ENCODE measurements at places on chromosomes 6 and 20.
A peak's percentile ranks its signal among the peaks of the same experiment; 100 is the strongest.

GRCh38 chr20:54293526-54293925, 85.6 kb downstream of the PFDN4 start:
- DNase-seq = no peak

- DNase-seq = no peak
Observed at GRCh38 chr6:165637586-165637985, 25.5 kb downstream of the PDE10A start.

DNA sequence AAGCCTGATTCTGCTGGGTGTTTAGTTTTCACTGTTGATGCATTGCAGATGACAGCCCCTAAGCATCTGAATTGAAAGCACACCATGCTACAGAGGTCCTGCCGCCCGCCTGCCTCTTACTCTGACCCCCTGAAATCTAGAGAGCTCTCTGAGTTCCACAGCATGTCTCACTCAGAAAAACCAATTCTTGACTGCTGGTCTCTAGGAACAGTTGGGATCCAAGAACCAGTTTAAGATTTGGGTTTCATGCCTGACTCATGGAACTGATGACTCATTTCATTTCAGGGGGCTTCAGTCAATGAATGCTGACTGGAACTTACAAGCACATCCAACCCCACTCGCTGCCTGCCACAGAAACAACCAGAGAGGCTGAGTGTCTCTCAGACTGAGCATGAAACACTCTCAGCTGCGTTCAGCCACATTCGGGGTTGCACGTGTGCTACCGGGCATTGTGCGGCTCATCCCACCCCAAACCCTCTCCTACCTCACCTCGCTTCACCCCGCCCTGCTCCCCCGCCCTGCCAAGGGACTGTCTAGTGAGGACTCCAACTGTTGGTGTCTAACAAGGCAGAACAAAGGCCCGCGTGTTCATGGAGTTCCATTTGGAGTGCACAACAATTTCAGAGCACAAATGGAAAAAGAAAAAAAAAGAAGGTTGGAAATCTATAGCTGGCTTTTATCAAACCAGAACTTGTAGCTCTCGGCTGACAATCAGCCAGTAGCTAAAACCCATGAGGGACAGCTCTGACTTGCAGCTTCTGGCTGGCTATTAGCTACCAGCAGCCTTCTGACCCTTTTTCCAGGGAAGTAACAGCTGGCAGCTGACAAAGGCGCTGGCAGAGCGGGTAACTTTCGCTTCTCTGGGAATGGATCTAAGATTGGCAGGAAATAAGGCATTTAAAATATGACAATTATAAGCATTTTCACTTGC, 20.0 kb upstream of the TRAF3IP2 start:
- DNase-seq = no peak

DNA sequence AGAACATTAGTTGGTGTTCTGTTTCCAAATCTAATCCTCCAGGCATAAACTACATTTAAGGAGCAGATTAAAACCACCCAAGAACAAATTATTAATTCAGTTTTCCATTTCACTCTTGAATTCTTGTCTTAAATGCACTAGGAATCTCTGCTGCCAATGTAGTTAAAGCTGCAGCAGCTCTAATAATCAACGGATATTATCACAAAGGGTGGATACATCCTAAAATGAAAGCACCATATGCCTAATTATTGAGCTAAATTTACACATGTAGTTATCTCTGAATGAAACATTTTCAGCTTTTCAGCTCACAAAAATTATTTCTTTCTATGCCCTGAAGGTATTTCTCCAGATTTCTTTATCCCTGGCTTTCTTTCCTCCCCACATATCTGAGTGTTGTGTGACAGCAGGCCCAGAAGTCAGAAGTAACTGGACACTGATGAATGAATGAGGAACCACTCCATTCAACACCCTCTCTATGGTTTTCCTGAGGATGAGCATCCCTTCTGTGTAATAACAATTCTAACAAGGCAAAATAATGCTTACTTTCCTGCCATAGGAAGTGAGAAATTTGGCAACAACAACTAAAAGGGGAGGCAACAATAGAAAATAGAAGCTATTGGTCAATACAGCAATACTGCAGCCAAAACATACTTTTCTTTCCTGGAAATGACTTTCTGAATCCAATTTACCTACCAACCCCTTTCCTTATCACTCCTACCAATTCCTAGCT, 14.9 kb downstream of the MAN1A1 start:
- no peak for DNase-seq

DNA sequence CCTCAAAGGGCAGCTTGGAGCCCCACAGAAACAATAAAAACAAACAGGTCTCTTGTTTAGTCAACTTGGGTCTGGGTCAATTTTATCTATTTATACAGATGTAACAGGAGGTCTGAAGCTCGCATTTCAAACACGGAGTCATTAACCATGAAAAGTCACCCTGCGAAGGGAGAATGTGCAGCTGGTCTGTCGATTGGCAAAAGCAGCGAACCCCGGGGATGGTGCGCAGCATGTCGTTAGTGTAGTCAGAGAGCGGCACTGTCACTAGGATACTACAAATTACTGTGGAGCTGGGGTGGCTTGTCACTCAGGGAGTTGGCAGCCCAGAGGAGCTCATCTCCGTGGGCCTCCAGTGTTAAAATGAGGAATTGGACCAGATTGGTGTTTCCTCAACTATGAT, 190.4 kb upstream of the ARG1 start:
- no peak for DNase-seq

DNA sequence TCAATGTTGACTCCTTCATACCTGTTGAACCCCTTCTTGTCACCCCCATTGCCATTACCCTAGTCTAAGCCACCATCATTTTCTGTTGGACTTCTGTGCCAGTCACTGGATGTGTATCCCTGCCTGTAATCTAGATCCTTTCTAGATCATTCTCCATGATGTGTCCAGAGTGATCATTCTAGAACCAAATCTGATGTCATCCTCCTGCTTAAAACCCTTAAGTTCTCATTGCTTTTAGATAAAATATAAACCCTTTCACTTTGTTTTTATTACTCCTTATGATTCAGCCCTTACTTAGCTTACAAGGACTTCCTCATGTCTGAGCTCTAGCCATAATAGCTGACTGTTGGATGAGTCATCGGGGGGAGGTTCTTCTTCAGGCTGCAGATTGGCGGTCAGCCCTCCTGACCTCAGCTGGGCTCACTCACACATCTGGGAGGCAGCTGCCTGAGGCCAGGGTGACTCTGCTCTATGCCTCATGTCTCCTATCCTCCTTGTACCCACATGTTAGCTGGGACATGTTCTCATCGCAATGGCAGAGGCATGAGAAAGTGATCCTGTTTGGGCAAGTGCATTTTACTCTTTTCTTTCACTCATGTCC, 287.6 kb downstream of the ESR1 start:
- DNase-seq = no peak

GRCh38 chr6:85372188-85372914, 77.5 kb upstream of the NT5E start:
- no peak for DNase-seq

DNA sequence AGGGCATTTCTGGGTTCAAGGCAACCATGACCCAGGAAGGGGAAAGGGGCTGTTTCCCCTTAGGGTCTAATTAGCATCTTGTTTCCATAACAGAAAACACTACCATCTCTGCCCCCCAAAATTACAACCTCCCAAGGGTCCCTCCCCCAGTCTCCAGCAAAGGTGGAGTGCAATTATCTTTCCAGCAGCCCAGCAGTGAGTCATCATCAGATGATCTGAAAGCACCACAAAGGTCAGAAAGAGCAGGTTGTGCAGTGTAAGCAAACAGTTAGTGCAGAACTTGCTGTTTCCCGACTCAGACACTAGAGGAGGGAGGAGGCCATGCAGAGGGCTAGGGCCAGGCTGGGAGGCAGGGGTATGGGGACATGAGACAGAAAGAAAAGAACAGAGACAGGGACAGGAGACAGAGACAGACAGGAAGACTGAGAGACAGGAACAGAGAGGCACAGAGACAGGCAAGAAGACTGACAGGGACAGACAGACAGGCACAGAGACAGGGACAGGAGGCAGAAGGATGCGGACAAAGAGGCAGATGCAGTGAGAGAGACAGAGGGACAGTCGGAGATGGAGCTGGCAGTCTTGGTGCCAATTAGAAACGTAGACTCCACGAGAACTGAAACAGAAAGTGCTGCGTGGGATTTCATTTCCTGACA, 62.5 kb downstream of the PYGB start:
- DNase-seq = no peak

GRCh38 chr6:1834646-1835516, 225.2 kb downstream of the FOXC1 start:
- DNase-seq = no peak

GRCh38 chr20:17843246-17844132, 125.1 kb downstream of the SNX5 start:
- DNase-seq = no peak

DNA sequence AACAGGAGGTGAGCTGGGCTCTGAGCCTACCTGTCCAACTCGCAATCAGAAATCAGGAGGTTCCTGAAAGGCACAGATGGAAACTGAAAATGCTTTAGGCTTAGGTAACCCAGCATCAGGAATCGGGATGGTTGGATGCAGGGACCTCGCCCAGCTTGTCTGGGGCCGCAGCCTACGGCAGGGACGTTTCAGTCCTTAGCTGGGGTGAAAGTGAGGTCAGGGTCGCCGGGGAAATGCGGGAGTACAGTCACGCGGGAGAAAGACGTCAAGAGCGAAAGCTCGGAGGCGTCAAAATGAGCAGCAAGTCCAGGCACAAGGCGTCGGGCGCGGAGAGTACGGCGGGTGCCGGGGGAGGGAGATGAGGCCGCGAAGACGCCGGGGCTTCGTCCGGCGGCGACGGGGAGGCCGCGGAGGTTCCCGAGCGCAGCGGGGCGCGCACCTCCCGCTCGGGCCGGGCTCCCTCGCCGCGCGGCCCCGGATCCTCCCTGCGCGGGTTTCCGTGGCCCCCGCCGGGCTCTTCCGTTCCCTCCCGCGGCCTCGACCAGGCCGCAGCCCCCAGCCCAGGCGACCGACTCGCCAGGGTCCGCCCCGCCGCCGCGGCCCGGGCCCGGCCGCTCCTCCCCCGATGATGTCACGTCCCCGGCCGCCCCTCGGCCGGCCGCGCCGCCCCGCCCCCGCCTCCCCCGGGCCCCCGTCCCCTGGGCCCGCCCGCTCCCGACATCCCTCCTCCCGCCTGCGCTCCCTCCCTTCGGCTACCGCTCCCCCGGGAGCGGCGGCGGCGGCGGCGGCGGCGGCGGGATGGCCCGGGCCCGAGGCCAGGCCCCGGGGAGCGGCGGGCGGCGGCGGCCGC, at the start of gene EBF4:
Gene EBF4, plus strand, starts transcription at position 745 of the 850 bp plus-strand sequence. CDS start 866 bp downstream, outside the sequence.
- no peak for DNase-seq

DNA sequence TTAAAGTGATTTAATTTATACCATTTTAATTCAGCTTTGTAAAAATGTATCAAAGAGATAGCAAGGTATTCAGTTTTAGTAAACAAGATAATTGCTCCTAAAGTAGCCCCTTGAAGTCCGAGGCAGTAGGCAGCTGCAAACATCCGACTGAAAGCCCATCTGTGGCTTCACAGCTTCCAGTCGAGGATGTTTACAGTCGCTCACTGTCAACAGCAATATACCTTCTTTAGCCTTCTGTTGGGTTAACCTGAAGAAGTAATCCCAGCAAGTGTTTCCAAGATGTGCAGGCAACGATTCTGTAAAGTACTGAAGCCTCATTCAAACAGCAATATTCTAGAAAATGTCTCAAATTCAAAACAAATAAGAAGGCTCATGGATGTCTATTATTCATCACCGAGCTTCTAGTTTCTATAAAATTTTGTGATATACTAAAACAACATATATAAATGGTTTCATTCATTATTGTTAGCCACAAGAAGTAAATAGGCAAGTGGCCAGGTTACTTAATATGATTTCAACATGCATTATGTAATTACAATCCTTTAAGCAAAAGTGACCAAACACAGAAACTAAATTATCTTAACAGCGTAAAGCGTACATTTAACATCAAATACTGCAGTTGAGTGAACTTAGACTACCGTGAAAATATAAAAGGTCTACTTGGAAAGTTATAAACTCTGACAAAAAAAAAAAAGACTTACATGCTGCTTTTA, 115.0 kb downstream of the OGFRL1 start:
- no peak for DNase-seq

DNA sequence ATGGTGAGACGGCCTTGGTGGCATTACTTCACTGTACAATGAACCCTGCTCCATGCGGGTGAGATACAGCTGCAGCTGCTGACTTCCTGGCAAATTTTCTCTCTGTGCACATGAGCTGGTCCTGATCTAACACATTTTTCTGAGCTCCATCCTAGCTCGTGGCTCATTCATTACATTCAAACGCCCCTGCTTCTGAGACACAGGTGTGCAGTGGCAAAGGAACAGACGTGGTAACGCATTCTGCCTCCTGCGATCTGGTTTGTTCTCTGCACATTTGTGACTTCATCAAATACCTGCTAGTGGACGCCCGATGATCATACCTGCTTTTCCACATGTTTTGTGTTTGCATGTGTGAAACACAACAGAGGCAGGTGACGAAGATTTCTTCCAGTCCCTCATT, 189.6 kb upstream of the PDE10A start:
- DNase-seq = no peak

- no peak for DNase-seq
Observed at GRCh38 chr20:24672181-24672880, 202.9 kb downstream of the SYNDIG1 start.

DNA sequence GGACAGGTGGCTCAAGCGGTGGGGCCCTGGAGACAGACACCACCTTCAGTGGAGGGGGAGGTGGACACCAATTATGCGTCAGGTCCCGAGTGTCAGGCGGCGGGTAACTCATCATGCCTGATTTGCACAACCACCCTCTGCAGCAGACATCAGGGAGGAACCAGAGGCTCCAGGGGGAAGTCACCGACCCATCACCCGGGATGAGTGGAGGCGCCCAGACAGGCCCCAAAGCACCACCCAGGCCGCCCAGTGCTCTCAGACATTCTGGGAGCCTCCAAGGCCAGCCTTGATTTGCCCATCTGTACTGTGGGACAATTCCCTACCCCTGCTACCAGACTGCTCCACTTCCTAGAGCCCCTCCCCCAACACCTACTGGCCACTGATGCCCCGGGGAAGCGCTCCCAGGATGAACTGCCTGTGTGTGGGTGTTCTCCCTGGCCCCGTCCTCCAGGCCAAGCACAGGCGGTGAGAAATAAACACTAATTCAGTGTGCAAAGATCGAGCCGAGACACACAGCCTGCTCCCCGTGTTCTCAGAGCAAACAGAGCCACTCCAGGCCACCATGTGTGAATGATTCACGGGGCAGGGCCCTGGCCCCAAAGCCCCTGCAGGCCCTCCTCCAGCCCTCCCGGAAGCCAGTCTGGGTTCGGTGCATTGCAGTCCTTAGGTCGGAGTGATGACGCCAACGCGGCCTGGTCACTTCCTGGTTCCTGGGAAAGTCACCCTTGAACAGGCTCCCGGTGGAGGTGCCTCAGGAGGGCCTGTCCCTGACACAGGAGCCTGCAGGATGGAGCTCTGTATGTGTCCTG, 107.2 kb downstream of the ASXL1 start:
- DNase-seq = no peak

GRCh38 chr6:33298773-33299236, at the start of gene RGL2:
Gene RGL2, minus strand, starts transcription at chr6:33298942. Its CDS starts 332 bp downstream, at chr6:33298610.
- DNase-seq = peak; percentile 77

GRCh38 chr6:52571099-52571755, 5.6 kb downstream of the TRAM2 start:
- no peak for DNase-seq

- no peak for DNase-seq
Observed at GRCh38 chr6:152571089-152571488, 66.1 kb downstream of the SYNE1 start.

- DNase-seq = no peak
Observed at GRCh38 chr6:3334555-3334954, 75.8 kb downstream of the PSMG4 start.

All from GF-D8 (cell line).